ENCODE measurements at places on chromosomes 6 and 20.

GRCh38 chr20:63189846-63190559, 25.9 kb downstream of the YTHDF1 start:
- no peak for DNase-seq

DNA sequence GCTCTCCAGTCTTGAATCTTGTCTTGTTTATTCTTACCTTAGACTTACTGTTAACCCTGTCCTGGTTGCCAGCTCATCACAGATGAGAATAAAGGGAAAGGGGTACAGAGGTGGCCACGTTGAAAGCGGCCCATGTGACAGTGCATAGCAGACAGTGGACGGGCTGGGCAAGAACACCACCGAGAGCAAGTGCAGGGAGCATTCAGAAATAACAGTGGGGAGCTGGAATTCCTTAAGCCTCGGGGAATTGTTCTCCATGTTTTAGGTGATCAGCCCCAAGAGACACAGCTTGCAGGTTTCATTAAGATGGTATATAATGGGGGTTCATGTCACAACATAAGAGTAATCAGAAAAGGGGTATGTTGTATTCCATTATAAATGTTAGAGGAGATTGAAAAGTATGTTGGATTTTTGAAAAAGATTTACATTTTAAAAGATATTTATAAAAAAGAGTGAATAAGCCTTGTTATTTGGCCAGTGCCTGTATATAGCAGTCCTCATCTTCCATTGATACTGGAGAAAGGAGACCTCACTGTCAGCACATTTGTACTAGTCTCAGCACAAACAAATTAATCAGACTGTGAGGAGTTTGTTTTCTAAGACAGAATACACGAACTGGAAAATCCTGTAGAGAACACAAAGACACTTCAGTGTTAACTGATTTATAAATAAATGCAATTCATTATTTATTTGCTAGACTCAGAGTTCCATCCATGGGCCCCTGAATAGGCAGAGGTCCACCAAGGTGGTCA, 35.4 kb downstream of the VAPB start:
- DNase-seq, result no peak

- no peak for DNase-seq
These were observed 166.3 kb downstream of the PHACTR1 start for GRCh38 chr6:12882761-12883290.

DNA sequence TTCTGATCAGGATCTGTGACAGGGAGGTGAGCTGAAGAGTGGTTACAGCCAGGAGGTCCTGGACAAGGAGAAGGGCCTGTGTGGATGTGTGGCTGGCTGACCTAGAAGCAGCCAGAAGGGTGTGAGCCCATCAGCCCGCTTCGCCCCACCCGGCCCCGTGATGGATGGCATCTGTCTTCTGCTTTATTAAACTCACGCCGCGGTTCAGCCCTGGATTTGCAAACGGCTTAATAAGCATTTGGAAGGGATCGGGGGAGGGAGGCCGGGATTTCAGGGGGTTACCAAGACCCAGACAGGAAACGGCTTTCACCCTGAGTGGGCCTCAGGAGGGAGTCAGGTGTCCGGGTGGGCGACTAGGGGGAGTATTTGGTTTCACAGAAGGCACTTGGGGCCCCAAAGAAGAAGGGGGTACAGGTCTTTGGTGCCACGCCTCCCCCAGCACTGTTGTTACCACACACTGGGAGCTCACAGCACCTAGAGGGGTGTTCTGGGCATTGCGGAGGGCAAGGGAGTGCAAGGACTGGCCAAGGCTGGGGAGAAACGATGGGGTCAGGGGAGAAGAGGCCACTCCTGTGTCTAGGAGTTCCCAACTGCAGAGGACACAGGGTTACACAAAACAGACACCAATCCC, 53.8 kb upstream of the FOXP4 start:
- no peak for DNase-seq

DNA sequence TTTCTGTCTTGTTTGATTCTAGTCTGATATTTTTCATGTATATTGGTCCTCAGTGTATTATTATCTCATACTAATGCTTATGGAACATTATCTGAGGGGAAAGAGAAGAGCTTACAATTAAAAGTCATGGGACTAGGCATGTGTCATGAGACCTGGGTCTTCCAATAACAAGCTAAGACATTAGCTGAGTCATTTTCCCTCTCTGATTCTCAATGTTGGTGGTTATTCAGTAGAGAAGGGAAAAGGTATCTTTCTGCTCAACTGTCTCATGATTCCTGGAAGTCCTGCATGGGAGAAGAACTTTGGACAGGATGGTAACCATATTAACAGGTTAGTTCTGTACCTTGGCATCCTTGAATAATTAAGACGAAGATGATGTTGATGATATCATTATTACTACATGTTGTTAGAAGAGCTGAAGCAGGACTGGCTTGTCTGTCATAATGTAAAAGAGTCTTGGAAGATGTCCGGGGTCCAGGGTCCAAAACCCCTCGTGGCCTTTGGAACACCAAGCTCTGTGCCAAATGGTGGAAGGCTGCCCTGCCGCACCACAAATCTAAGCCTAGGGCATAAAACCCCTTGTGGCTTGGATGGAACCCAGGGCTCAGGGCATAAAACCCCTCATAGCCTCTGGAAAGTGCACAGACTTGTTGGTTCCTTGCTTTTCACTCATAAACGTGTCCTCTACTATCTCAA, 19.1 kb downstream of the TRIM38 start:
- no peak for DNase-seq

GRCh38 chr6:35784200-35784599, 3.4 kb downstream of the CLPSL1 start:
- DNase-seq, result no peak

GRCh38 chr6:113623129-113623528, 234.0 kb upstream of the MARCKS start:
- DNase-seq, result peak; percentile 68

GRCh38 chr6:36697481-36697903, at the start of gene RAB44:
Gene RAB44, plus strand, starts transcription at chr6:36697826. Its CDS starts 6,410 bp downstream, at chr6:36704236.
- no peak for DNase-seq

DNA sequence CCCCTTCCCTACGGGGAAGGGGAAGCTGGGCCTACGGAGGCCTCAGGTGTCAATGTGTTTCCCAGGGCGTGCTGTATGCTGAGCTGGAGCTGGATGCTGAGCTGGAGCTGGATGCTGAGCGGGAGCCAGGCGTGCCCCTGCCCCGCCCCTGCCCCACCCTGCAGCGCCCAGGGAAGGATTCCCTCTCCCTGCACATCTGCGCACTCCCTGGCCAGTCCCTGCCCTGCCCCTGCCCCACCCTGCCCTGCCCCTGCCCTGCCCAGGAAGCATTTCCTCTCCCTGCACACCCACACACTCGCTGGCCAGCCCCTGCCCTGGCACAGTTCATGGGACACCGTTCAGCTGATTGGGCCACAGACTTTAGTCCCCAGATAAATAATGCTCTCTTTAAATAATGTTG, 196.8 kb downstream of the SMOC2 start:
- no peak for DNase-seq

DNA sequence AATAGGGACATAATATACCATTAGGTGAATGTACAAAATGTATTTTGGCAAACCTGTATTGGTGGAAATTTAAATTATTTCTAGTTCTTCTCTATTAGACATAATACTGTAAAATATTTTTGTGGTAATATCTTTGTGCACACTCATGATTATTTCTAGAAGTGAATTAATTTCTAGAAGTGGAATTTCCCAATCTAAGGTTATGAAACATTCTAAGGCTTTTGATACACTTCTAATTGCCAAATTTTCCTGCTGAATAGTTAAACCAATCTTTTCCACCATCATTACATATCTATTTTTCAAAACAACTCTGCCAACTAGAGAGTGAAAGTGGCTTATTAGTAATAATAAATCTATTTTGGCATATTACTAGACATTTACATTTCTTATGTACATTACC, 1.8 kb upstream of the CCND3 start:
- DNase-seq, result no peak

- DNase-seq, result peak; percentile 45
These were observed 213.6 kb upstream of the PREP start for GRCh38 chr6:105616521-105616920.

DNA sequence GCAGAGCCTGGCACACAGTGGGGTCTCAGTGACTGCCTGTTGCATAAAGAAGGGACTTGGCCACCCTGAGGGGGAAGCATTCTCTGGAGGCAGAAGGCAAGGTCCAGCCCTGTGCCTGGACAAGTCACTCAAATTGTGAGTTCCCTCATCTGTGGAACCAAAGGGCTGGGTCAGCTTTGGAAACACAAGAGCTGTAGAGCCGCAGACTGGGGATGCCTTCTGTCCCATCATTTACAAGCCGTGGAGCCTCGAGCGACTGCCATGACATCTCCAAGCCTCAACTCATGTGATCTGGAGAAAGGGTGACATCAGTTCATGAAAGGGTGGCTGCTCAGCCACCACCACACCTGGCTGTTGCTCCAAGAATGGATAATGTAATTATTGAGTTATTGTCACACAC, 20.4 kb upstream of the SIRPD start:
- DNase-seq, result no peak

DNA sequence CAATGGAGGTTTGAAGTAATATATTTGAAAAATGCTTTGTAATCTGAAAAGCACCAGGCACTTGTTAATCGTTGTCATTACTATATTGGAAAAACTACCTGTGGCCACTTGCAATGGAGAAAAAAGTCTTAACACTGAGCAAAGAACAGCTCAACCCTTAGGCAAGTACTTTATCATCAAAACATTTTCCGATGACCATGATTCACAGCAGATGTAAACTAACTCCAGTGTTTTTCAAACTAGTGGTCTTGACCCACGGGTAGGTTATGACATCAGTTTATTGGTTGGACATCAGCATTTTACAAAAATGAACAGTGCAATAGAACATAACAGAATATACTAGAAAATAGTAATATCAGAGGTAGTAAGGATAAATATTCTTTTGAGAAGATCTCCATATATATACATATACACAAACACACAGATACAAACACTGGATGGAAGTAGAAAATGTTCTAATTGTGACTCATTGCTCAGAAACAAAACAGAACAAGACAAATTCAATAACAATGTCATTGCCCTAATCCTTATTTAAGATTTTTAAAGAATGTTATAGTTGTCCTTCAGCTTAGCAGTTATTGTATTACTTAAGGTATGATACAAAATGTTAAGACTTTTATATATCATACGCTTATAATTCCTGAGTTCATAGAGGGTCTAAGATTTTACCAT, 123.0 kb downstream of the PLCB1 start:
- peak; percentile 49 for DNase-seq

DNA sequence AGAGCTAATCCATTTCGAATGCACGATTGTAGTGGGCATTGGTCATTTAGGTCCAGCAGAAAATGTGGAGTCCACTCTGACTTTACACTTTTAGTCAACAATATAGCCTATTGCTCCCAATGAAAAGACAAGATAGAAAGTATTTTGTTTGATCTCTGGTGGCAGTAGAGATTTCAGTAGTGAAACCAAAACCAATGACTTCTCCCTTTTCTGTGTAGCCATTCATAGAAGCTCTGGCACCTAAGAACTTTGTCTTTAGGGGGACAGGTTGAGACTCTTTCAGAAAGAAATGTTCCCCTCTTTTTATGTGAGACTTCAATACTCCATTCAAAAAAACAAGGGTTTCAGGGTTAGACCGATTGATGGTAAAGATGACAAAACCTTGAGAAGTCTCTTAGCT, 510.8 kb upstream of the POU3F2 start:
- DNase-seq, result no peak

- no peak for DNase-seq
These were observed 296.6 kb downstream of the PHACTR1 start for GRCh38 chr6:13012977-13013680.

DNA sequence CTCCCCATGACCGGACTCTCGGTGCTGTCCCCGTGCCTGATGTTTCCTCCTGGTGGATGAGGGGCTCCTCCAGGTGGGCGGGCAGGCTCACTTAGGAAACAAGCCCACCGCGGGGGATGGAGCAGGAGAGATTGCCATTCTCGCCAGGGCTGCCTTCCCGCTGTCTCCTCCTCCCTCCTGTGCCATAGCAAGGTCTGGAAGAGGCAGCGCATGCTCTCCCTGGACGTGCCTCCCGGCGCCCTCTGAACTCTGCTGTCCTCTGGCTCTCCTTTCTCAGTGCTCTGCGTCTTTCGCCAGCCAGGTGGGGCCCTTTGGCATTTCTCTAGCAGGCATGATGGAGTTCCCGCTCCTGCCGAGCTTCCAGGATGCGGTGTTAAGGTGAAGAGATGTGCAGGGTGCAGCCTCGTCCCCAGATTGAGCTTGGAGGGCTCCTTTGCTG, 17.4 kb upstream of the NPEPL1 start:
- DNase-seq, result no peak

DNA sequence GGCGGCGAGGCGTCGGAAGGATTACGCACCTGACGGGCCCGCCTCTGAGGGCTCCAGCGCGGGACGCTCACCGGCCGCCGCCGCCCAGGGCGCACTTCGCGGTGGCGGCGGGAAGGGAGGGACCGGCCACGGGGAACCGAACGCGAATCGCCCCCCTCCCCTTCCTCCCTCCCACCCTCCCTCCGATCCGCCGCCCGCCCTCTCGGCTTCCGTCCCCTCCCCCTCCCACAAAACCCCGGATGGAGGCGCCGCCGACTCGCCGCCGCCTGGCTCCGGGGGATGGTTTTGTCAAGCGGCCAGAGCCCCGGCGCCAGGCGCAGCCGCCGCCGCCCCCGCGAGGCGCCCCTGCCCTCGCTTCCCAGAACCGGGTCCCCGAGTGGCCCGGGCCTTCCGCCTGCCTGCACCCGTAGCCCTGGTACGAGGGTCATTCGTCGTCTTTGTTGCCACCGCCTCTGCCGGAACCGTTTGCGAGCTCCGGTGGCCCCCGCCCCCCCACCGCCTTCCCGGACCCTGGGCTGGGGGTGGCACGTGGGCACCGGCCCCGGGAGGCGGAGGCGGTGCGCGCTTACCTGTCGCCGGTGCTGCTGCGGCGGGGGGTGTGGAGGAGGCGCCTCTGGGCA, 398 bp downstream of the ZBTB2 start:
- DNase-seq, result peak; percentile 71

DNA sequence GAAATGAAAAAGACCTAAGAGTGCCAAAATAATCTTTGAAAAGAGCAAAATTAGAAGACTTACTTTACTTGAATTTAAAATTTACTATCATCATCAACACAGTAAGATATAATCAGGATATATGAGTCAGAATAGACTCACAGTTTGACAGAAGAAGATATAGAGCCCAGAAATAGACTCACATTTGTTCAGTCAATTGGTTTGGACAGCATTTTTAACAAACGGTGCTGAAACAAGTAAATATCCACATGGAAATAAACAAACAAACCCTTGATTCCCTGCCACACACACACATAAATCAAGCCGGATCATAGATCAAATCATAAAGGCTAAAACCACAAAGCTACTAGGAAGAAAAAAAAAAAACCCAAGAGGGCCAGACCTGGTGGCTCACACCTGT, 291.1 kb downstream of the ADGRG6 start:
- DNase-seq, result peak; percentile 16

GRCh38 chr6:29520232-29520631, 32.5 kb upstream of the MAS1L start:
- no peak for DNase-seq

- no peak for DNase-seq
These were observed 156.4 kb upstream of the DTNBP1 start for GRCh38 chr6:15819226-15819625.

- no peak for DNase-seq
These were observed 29.7 kb upstream of the GNRH2 start for GRCh38 chr20:3013771-3014170.

- DNase-seq, result peak; percentile 51
These were observed 98.8 kb downstream of the HAO1 start for GRCh38 chr20:7841291-7841970.

GRCh38 chr20:38095017-38095686, 61.6 kb downstream of the RPRD1B start:
- DNase-seq, result no peak
